Calu3 (cell line): ENCODE measurements at places on chromosomes 7 and 10. TPM values are rescaled to one million over a fixed set of nuclear protein-coding genes. Genes with fewer than 3 reads are reported as not detected.

GRCh38 chr10:132430861-132431271, 33.9 kb downstream of the PWWP2B start:
- H3K4me1 ChIP-seq = peaks cover 10% of the 10 kb centered on the region
- no peaks in the 10 kb centered on the region for H3K27me3 ChIP-seq
- no peak overlapping the region for H3K4me3 ChIP-seq

DNA sequence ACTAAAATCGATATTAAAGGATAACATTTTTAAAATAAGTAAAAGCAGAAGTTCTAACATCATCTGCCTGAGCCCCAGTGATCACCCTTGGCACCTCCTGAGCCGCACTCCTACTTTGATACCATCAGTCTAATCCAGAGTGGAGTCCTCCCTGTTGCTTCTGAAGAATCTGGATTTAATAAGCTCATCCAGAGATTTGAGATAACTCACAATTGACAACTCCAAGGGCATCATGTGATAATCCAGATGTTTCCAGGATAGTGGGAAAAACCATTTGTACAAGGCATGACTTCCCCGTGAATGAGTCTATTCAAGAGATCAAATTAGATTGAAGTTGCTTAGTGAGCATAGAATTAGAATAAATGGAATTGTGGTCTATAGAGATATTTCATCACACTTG, 475.8 kb upstream of the C7orf33 start:
- no peaks in the 10 kb centered on the region for H3K36me3 ChIP-seq
- no peak overlapping the region for H3K4me3 ChIP-seq
- no peaks in the 10 kb centered on the region for H3K27me3 ChIP-seq
- no peak overlapping the region for H3K27ac ChIP-seq
- no peak for DNase-seq

GRCh38 chr7:32319012-32319382, 171.2 kb downstream of the LSM5 start:
- H3K4me1 ChIP-seq = no peaks in the 10 kb centered on the region
- peaks cover 99% of the 10 kb centered on the region for H3K27me3 ChIP-seq
- H3K36me3 ChIP-seq = no peaks in the 10 kb centered on the region

GRCh38 chr7:157233677-157234076, 95.0 kb downstream of the UBE3C start:
- no peaks in the 10 kb centered on the region for H3K27me3 ChIP-seq
- no peak overlapping the region for H3K27ac ChIP-seq
- DNase-seq = no peak
- H3K36me3 ChIP-seq = peaks cover 39% of the 10 kb centered on the region
- no peaks in the 10 kb centered on the region for H3K4me1 ChIP-seq
- no peak overlapping the region for H3K4me3 ChIP-seq

GRCh38 chr10:78557433-78557925, 511.3 kb upstream of the ZMIZ1 start:
- no peaks in the 10 kb centered on the region for H3K4me1 ChIP-seq
- H3K27ac ChIP-seq = no peak overlapping the region
- no peaks in the 10 kb centered on the region for H3K36me3 ChIP-seq

DNA sequence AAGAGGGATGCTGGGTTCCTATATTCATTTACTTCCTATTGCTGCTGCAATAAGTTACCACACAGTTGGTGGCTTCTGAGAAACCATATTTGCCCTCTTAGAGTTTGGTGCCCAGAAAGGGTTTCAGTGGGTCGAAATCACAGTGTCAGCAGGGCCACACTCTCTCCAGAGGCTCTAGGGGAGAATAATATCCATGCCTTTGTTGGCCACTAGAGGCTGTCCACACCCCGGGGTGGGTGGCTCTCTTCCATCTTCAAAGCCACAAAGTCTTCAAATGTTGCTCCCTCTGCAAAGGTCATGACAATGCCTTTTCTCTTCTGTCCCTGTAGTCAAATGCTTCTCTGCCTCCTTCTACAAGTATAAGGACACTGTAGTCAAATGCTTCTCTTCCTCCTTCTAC, 989.4 kb downstream of the CCSER2 start:
- H3K4me3 ChIP-seq = no peak overlapping the region
- H3K27ac ChIP-seq = no peak overlapping the region
- no peaks in the 10 kb centered on the region for H3K4me1 ChIP-seq
- no peaks in the 10 kb centered on the region for H3K36me3 ChIP-seq
- no peaks in the 10 kb centered on the region for H3K27me3 ChIP-seq
- DNase-seq = no peak

DNA sequence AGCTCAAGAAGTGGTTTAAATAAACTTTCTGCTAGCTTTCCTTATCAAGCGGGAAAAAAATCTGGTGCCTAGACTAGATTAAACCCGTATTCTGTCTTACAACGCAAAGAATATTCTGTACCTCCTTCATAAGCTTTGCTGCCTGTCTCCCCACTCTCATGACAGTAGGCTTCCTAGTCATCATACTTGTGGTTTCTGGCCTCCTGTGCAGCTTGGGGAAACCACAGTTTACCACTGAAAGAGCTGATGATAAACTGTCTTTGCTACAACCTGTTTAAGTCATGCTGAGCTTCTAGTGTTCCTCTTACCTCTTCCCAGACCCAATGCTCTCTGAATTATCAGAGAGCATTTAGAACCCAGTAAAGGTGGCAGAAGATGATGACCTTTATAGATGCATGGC, 55.0 kb downstream of the PODXL start:
- no peaks in the 10 kb centered on the region for H3K27me3 ChIP-seq
- peaks cover 21% of the 10 kb centered on the region for H3K36me3 ChIP-seq
- DNase-seq = no peak
- no peaks in the 10 kb centered on the region for H3K4me1 ChIP-seq
- no peak overlapping the region for H3K4me3 ChIP-seq
- H3K27ac ChIP-seq = no peak overlapping the region

- H3K4me1 ChIP-seq = no peaks in the 10 kb centered on the region
- no peaks in the 10 kb centered on the region for H3K27me3 ChIP-seq
- no peak overlapping the region for H3K27ac ChIP-seq
- peaks cover 67% of the 10 kb centered on the region for H3K36me3 ChIP-seq
- H3K4me3 ChIP-seq = no peak overlapping the region
Observed at GRCh38 chr10:68734349-68734748, 13.3 kb downstream of the CCAR1 start.

- H3K36me3 ChIP-seq = no peaks in the 10 kb centered on the region
- H3K27ac ChIP-seq = no peak overlapping the region
- peaks cover 33% of the 10 kb centered on the region for H3K27me3 ChIP-seq
- no peak for DNase-seq
Observed at GRCh38 chr10:30160271-30160982, 101.0 kb upstream of the JCAD start.

GRCh38 chr7:55508221-55509011, 63.9 kb downstream of the VOPP1 start:
- H3K27me3 ChIP-seq = no peaks in the 10 kb centered on the region
- H3K4me1 ChIP-seq = peaks cover 12% of the 10 kb centered on the region
- no peak overlapping the region for H3K27ac ChIP-seq
- no peaks in the 10 kb centered on the region for H3K36me3 ChIP-seq
- H3K4me3 ChIP-seq = no peak overlapping the region
- no peak for DNase-seq

DNA sequence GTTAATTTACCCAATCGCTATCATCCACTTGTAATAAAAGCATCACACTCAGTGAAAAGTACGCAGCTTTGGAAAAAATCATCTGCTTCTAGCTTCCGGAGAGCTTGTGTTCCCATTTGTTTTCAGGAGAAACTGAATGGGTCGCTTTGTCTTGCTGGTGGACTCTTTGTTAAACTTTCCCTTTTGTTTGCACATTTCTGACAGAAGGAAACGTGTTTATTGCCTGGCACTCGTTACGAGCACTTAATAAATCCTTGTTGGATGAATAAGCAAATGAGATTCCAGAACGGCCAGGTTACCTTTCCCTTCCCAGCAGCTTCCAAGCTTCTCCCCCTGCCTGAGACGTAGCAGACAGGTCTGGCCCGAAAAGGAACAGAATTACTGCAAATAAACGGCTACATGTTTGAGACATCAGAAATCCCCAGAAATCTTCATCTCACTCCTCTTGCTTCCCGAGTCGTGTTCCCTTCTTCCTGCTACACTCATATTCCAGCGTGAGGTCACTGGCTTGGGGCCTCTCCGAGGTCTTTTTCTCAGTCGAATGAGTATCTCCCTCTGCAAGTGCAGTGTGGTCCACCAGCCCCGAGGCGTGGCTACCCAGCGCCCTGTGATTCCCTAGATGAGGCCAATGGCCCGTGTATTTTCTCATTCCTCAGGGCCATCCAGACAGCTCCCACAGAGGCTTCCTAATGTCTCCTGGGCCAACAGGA, 167.2 kb downstream of the FRMD4A start:
- H3K27ac ChIP-seq = no peak overlapping the region
- peaks cover 91% of the 10 kb centered on the region for H3K27me3 ChIP-seq
- no peaks in the 10 kb centered on the region for H3K4me1 ChIP-seq
- H3K36me3 ChIP-seq = no peaks in the 10 kb centered on the region

- DNase-seq = no peak
- H3K4me3 ChIP-seq = no peak overlapping the region
- no peak overlapping the region for H3K27ac ChIP-seq
- no peaks in the 10 kb centered on the region for H3K4me1 ChIP-seq
- H3K36me3 ChIP-seq = no peaks in the 10 kb centered on the region
Observed at GRCh38 chr10:46198516-46198915, 88.3 kb upstream of the ANTXRL start.

DNA sequence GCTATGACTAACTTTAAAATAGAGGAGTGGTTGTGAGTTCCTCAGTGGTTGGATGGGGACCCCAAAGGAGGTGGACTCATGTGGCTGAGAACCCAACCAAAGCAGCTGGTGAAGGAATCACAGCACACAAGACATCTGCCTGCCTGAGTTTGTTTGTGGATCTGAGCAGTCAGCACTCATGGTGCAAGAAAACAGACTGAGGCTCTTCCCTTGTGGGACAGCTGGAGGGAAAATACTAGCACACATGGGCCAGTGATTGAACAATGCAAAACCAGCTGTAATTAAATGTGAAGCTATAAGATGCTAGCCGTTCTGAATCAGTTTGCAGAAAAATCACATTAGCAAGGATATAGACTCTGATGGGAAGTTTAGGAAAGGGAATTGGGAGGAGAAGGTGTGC, 707.3 kb downstream of the GRID1 start:
- H3K4me3 ChIP-seq = no peak overlapping the region
- no peak for DNase-seq
- no peak overlapping the region for H3K27ac ChIP-seq
- H3K4me1 ChIP-seq = peaks cover 13% of the 10 kb centered on the region
- H3K36me3 ChIP-seq = no peaks in the 10 kb centered on the region

GRCh38 chr10:36380538-36380937, 738.4 kb upstream of the FZD8 start:
- no peaks in the 10 kb centered on the region for H3K27me3 ChIP-seq
- H3K4me3 ChIP-seq = no peak overlapping the region
- DNase-seq = no peak
- H3K36me3 ChIP-seq = no peaks in the 10 kb centered on the region
- no peak overlapping the region for H3K27ac ChIP-seq

DNA sequence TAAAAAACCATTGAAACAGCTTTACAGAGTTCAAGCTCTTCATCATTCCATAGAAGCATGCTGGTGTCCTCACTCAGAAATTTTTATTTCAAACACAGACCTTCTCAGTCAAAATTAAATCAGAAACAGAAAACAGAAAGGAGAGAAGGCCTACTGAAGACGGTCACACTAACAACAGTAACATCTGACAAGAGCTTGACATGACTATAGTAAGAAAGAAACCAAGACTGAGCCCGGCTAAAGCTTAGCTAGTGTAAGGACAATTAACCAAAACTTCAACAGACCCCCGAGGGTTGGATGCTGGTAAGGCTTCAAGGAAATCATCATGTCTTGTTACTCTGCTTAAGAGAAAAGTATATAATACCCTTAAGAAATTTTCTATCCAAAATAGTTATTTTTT, 38.6 kb downstream of the MTPN start:
- no peaks in the 10 kb centered on the region for H3K36me3 ChIP-seq
- peaks cover 29% of the 10 kb centered on the region for H3K4me1 ChIP-seq
- H3K4me3 ChIP-seq = no peak overlapping the region
- no peak for DNase-seq
- H3K27ac ChIP-seq = no peak overlapping the region
- no peaks in the 10 kb centered on the region for H3K27me3 ChIP-seq

- no peak overlapping the region for H3K27ac ChIP-seq
- H3K4me1 ChIP-seq = peaks cover 2% of the 10 kb centered on the region
- H3K4me3 ChIP-seq = no peak overlapping the region
- no peak for DNase-seq
- no peaks in the 10 kb centered on the region for H3K36me3 ChIP-seq
Observed at GRCh38 chr7:111860248-111860647, 298.0 kb upstream of the IMMP2L start.

DNA sequence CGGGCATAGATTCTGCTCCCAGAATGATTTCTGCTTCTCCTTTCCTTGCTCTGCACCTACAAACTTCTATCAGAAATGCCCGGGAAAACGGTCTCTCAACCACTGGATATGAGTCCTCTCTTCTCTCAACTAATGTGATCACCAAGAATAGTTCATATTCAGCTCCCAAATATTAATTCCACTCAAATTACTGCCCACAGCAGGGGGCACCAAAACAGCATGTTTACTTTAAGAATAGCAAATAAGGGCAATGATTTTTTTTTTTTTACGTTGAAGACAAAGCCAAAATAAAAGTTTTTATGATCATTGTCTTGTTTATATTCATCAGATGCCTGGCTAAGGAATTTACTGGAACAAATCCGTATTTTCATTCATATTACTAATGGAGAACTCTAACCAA, 94.9 kb upstream of the PRSS1 start:
- no peak overlapping the region for H3K27ac ChIP-seq
- no peaks in the 10 kb centered on the region for H3K36me3 ChIP-seq
- H3K27me3 ChIP-seq = peaks cover 88% of the 10 kb centered on the region
- no peak overlapping the region for H3K4me3 ChIP-seq
- H3K4me1 ChIP-seq = no peaks in the 10 kb centered on the region
- peak; percentile 9 for DNase-seq

GRCh38 chr10:35210961-35211360, 84.3 kb downstream of the CREM start:
- H3K4me3 ChIP-seq = no peak overlapping the region
- no peaks in the 10 kb centered on the region for H3K27me3 ChIP-seq
- H3K4me1 ChIP-seq = no peaks in the 10 kb centered on the region
- no peak overlapping the region for H3K27ac ChIP-seq
- DNase-seq = no peak
- H3K36me3 ChIP-seq = no peaks in the 10 kb centered on the region

DNA sequence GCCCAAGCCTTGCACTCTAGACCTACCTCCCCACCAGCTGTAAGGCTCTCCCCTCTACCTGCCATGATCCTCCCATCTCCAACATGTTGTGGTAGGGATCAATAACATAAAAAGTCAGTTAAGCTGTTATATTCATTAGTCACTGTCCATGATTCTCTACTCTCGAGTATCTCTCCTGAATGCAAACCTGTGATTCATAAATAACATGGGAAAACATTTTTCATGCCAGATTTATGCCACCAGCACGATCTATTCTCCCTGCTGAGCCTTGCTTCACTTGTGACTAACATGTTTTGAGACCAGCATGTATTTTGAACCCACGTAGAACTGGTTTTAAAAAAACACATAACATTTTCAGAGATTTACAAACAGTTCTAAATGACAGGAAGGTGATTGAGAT, 30.3 kb downstream of the TMEM168 start:
- H3K27ac ChIP-seq = no peak overlapping the region
- no peak for DNase-seq
- no peaks in the 10 kb centered on the region for H3K36me3 ChIP-seq
- H3K4me1 ChIP-seq = no peaks in the 10 kb centered on the region
- no peaks in the 10 kb centered on the region for H3K27me3 ChIP-seq

Gene ALOX5
- total RNA-seq = 44.9 and 57.0 TPM in 2 replicates

Gene IL6
- 20.7 and 25.5 TPM in 2 replicates for total RNA-seq

Gene GSTO2
- total RNA-seq = 25.7 and 26.7 TPM in 2 replicates

Gene PNLIPRP3
- total RNA-seq = not detected in 2 replicates

Gene GPR158
- total RNA-seq = 0.12 TPM in 1 of 2 replicates, not detected in the other

Gene PTPN20
- 5.1 and 7.1 TPM in 2 replicates for total RNA-seq

Gene CCM2
- 59.8 and 62.9 TPM in 2 replicates for total RNA-seq
